Skeletal muscle tissue (tissue), 5 donors: ENCODE measurements at places on chromosomes 1 and 21. TPM values are rescaled to one million over a fixed set of nuclear protein-coding genes. Genes with fewer than 3 reads are reported as not detected.

The CLDN17 gene
- total RNA-seq: not detected

The VPS26C gene
- 27.7 TPM for total RNA-seq

The DRAXIN gene
- not detected for total RNA-seq

The ZNF362 gene
- 7.3 TPM for total RNA-seq

The ZSWIM5 gene
- 0.52 TPM for total RNA-seq
